NCI-H460 (cell line): ENCODE measurements at places on chromosomes 4 and X.

DNA sequence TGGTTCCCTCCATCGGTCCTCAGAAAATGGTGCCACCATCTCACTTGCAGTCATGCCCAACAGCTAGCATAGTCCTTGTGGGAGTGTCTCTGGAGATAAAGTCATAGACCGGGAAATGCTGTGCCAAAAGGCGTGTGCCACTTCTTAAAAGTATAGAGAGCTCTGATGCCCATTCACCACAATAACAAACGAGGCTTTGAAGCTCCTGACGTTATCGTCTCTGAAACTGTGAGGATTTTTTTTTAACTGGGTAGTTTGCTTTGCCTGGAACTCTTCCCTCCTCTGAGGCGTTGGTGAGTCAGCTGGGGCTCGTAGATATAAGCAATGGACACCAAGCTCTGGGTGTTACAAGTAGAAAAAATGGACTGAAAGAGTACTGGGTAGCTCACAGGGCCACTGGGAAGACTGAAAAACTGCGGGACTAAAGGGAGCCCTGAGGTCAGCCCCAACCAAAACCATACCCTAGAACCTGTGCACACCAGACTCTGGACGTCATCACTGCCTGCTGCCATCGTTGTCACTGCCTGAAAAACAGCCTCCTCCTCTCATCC, 89.4 kb upstream of the TRIM2 start:
- peak; percentile 25 for DNase-seq

GRCh38 chrX:22686138-22686541, 313.6 kb upstream of the DDX53 start:
- no peak for DNase-seq

DNA sequence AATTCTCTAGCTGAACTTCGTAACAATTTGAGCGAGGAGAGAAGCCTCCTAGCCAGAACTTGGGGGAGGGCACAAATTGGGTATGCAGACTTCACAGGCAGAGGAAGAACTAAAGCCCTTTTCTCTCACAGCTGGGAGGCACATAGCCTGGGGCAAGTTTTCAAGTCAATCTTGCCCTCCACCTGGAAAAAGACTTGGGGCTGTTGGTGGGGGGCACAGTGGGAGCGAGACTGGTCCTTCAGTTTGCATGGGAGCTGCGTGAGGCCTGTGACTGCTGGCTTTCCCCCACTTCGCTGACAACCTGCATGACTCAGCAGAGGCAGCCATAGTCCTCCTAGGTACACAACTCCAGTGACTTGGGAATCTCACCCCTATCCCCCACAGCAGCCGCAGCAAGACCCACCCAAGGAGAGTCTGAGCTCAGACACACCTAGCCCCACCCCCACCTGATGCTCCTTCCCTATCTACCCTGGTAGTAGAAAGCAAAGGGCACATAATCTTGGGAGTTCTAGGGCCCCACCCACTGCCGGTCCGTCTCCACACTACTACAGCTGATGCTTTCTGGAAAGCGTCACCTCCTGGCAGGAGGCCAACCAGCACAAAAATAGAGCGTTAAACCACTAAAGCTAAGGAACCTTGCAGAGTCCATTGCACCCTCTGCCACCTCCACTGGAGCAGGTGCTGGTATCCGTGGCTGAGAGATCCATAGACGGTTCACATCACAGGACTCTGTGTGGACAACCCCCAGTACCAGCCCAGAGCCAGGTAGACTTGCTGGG, 160.8 kb downstream of the CBLL2 start:
- DNase-seq, result no peak

DNA sequence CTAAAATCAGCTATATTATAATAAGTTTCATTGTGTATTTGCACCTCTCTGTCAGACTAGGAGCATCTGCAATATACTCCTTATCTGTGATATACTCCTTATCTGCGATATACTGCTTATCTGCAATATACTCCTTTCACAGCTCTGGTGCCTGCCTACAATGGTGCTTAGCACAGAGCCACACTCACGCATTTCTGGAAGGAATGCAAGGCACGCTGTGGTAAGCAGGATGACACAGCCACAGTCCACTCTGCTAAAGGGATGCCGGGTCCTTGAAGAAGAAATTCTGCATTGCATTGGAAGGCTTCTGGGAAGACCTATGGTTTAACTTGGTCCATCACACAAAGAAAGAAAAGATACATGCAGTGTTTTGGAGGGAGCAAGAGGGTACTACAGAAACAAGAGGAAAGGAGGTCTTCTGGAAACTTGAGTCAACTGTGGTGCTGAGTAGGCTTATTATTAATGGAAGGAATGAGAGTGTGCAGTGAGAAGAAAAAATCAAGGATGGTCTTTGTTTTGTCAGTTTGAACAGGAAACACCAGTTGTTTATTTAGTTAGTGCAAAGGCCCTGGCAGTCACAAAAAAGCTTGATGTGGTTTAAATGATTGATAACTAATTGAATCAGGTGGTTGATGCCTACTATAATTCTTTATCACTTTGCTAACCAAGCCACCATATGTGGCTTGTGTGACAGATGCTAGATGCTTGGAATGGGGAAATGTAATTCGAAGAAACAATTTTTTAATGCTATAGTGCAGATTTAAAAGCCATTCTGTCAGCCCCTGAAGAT, 342.3 kb downstream of the GRXCR1 start:
- DNase-seq, result no peak

- DNase-seq, result no peak
Measured at GRCh38 chr4:55277011-55277410, 69.0 kb upstream of the SRD5A3 start.

- DNase-seq, result no peak
Measured at GRCh38 chr4:115515772-115516171, 402.4 kb upstream of the NDST4 start.

GRCh38 chrX:153628129-153628528, 18.9 kb upstream of the DUSP9 start:
- no peak for DNase-seq

DNA sequence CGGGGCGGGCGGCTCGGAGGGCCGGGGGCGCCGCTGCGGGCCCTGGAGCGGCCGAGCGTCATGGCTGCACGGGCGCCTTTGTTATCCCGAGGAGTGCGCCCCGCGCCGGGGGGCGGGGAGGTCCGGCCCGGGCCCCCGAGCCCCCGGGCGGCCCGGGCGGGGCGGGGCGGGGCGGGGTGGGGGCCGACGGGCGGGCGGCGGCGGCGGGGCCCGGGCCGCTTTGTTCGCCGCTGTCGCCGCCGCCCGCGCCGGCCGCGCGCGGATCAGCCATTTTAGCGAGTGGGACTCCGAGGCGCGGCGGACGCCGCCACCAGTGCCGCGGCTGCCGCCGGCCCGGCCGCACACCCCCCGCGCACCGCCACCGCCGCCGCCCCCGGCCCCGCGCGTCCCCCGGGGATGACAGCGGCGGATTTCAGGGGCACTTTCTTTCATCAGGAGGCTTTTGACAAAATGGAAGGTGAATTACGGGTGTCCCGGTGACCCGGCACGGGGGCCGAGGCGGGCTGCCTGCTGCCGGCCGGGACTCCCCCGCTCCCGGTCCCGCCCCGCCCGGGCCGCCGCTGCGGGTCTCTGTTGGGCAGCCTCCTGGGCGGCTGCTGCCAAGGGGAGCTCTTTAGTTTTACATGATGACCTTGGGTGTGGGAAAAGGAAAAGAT, 1.2 kb downstream of the HMGB3 start:
- DNase-seq, result no peak

DNA sequence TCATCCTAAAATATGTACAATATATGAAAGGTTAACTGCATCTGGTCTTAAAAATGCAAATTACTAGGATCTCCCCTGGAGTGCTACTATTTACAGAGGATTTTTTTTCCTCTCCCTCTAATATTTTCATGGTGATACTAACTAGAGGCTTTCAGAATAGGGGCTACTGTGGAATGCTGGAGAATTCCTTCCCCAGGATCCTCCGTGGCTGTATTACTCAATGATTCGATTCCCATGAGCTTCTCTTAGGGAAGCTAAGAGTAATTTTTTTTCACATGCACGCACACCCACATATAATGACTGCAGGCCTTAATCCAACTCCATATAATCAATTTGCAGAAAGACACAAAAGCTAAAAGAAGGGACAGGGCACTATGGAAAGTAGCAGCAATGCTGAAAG, 184.7 kb downstream of the ARHGAP6 start:
- DNase-seq, result no peak
